ENCODE measurements at places on chromosomes 2 and 18.
A peak's percentile ranks its signal among the peaks of the same experiment; 100 is the strongest.

GRCh38 chr2:224334726-224335125 lies 67.2 kb downstream of the FAM124B start:
- no peak for DNase-seq

- no peak for DNase-seq
Observed at GRCh38 chr2:168613551-168613950, 157.5 kb downstream of the CERS6 start.

GRCh38 chr2:20642055-20642971 lies 8.6 kb downstream of the HS1BP3 start:
- DNase-seq, result peak; percentile 79

DNA sequence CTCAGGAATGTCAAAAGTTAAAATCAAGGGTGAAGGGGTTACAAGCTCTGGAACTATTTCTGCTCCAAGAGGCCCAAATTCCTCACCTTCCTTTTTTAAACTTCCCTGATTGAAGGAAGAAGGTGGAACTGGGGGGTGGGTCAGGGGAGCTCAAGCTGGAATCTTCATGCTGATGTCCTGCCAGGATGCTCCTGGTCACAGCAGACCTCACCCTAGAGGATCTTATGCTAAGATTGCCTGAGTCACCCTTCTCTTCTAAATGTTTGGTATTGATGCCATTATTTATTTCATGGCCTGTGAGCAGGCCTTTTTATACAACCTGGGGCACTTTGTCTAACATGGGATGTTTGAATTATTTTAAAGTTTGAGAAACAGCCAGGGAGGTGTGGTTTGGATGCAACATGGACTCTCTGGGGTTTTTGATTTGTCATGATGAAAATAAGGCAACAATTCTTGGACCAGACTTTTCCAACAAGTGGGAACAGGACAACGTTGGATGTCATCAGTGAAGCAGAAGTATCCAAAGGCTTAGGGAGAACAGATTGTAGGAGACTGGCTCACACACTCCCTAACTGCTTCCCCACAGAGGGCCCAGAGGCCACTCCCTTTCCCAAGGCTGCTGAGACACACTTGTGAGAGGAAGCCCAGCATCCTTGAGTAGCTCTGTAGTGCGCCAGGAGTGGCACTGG lies 420.2 kb upstream of the MEX3C start:
- no peak for DNase-seq

GRCh38 chr2:81734981-81735380 lies 1430.4 kb upstream of the LRRTM1 start:
- no peak for DNase-seq

GRCh38 chr2:160603771-160604510 lies 110.3 kb upstream of the RBMS1 start:
- no peak for DNase-seq

DNA sequence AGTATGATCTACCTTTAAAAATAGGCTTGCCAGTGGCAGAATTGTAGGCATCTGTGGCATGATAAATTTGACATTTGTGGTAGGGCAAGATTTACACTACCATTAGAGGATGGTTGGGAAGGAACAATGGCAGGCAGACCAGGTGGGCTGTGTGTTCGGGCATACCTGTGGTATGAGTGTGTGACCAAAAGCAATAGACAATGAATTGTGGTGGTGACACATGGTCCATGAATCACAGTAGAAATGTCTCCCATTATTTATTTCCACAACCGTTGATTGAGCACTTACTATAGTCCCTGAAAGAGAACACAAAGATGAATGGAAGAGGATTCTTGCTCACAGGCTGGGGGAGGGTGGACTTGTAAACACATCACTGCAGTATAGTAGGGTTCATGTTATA lies 29.9 kb upstream of the RUFY4 start:
- no peak for DNase-seq

DNA sequence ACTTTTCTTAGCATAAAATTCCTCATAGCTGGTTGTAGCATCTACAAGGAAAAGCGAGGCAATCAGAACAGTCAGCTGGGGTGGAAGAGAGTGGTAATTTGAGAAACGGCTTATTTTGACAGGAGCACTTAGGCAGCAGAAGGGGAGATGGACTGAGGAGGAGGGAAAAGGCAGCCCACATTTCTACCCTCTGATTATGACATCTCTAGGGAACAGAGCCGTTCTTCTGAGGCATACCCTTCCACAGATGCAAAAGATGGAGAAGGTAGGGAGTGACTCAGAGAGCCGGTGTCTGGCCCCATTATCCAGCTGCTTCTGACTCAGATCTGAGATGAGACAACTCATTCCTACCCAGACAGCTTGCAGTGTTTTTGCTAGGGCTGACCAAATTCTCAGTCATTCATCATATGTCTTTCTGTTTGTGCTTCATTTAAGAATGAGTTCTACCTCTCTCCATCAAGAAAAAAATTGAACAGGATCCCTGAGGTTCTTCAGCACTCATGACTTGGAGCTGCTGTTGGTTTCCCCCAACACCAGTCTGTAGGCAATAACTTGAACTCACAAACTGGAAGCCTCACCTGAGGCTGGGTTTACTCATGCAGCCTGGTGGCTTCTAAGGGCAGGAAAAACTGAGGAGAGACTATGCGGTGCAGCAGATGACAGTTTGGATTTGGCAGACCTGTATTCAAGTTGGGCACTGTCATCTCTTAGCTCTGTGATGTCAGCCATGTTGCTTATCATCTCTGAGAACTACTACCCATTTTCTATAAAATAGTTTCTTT lies 15.9 kb upstream of the SEC11C start:
- DNase-seq, result no peak

- DNase-seq, result no peak
Observed at GRCh38 chr2:237923481-237924163, 43.2 kb upstream of the UBE2F start.

GRCh38 chr2:76464310-76464709 lies 753.6 kb upstream of the GCFC2 start:
- no peak for DNase-seq

- no peak for DNase-seq
Observed at GRCh38 chr2:82857967-82858366, 1601.1 kb downstream of the SUCLG1 start.

- no peak for DNase-seq
Observed at GRCh38 chr18:57644540-57644939, 22.9 kb upstream of the NARS1 start.

- peak; percentile 1 for DNase-seq
Observed at GRCh38 chr2:88919087-88919738, 227.7 kb downstream of the RPIA start.

- no peak for DNase-seq
Observed at GRCh38 chr2:122114421-122114820, 359.0 kb downstream of the TSN start.

DNA sequence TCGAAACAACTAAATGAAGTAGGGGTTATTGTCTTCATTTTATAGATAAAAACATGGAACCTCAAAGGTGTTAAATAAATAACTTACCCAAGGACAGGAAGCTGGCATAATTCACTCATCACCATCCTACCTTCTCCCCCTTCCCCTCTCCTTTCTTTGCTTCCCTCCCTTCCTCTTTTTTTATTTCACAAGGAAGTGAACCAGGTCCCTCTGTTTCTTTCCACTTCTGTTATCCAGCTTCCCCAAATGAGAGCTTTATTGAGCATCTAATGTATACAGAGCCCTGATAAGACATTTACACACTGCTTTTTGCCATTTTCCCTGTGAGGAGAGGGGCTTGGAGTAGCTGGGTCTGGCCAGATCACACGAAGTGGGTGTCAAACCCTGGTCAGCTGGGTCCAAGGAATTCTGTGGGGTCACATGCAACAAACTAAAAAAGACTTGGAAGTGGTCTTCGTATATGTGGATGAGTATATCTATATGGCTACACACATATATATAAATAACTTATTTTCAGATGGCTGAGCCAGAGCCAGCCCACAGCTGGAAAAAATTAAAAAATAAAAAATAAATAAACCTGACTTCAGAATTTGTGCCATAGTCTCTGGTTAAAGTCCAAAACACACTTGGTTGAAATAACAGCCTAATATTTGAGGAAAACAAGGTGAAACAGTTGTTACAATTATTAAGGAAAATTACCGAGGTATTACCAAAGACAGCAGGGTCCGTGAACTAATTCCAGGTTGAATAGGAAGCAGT lies 49.3 kb upstream of the FOSL2 start:
- no peak for DNase-seq

DNA sequence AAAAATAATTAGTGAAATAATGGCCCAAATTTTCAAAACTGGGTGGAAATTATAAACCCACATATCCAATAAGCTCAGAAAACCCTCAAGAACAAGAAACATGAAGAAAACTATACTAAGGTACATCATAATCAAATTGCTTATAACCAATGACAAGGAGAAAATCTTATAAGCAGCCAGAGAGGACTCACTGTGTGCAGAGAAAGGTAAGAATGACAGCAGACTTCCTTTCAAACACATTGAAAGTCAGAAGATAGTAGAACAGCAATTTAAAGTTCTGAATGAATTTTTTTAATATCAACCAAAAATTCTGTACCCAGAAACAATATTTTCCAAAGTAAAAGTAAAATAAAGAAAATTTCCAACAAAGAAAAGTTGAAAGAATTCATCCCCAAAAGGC lies 197.7 kb upstream of the RAB12 start:
- DNase-seq, result no peak

DNA sequence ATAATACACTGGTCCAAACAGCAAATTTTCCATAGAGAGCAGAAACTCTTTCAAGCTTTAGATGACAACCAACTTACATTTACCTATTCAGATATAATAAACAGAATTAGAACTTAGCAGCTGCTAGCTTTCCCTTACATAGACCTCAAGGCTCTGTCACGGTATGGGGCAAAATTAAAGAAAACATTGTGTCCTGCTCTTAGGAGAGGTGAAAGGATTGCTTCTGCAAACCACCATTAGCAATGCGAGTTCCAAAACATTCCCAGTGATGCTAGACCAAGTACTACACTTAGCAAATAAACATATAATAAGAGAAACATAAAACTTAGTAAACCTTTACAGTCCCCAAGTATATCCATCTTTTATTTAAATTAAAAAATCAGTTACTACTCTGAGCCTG lies 183.3 kb downstream of the CAMKMT start:
- DNase-seq, result no peak

Measured in NCI-H446 (cell line).